GM12892 (cell line): ENCODE measurements at places on chromosomes 16 and 17.

- DNase-seq: no peak
Observed at GRCh38 chr17:80891397-80892018, 100.1 kb upstream of the CHMP6 start.

GRCh38 chr17:44069974-44070454 lies 521 bp upstream of the G6PC3 start:
- DNase-seq: no peak

DNA sequence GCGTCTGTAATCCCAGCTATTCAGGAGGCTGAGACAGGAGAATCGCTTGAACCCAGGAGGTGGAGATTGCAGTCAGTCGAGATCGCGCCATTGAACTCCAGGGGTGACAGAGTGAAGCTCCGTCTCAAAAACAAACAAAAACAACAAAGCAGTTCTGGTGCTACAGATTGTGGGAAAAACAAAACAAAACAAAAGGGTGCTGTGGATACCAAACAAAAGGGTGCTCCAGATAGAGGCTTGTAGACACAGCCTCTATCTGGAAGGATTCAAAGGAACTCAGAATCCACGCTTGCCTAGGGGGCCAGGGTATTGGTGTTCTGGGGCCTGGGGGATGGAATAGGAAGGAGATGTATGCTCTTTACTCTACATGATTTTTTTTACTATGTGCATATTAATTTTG lies 2.5 kb downstream of the MYLK3 start:
- no peak for DNase-seq

DNA sequence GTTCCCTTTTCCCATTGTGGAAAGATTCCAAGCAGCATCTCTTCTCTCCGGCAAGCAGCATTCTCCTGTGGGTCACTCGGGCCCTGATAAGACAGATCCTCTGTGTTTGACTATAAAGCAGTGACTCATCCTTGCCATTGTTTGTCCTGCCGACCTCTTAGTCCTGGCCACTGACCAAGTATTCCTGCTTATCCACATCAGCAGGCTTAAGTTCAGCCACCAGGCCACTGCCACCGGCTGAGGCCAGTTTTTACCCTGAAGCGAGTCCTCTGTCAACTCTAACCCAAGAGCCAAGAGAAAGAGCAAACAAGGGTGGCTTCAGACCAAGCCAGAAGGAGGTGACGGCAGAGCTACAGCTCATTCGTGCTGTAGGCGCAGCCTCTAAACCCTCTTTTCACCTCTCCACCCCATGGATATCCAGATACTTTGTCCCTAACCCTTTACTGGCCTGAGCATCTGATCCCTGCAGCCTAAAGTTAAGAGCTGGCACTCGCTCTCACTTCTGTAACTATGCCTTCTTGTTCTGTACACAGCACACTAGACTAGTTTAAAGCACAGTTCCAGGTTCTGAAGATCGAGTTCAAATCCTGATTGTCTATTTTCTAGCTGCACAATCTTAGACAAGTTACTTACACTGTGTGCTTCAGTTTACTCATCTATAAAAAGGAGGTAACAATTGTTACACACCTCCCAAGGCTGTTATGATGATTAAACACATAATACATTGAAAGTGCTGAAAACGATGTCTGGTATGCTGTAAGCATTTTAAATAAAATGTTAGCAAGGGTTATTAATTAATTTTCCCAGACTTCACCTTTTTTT lies 31.0 kb downstream of the SOX9 start:
- no peak for DNase-seq

GRCh38 chr16:18931756-18932155 lies 5.5 kb upstream of the SMG1 start:
- DNase-seq: no peak

- DNase-seq: no peak
Observed at GRCh38 chr17:55567240-55568214, 56.3 kb upstream of the SMIM36 start.

DNA sequence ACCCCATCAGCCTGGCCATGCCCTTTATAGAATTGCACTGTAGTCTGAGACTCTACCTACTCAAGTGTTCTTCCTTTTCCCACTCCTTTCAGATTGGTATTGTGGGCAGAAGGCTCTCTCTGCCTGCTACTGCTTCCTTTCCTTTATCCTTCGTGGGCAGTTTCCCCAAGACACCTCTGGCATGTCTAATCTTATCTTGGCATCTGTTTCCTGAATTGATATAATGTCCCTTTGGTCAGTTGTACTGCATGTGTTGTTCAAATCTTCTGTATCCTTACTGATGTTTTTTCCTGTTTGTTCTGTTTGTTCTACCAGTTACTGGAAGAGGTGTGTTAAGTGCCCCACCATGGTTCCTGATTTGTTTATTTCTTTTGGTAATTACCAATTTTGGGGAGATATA lies 29.5 kb upstream of the MSI2 start:
- no peak for DNase-seq

DNA sequence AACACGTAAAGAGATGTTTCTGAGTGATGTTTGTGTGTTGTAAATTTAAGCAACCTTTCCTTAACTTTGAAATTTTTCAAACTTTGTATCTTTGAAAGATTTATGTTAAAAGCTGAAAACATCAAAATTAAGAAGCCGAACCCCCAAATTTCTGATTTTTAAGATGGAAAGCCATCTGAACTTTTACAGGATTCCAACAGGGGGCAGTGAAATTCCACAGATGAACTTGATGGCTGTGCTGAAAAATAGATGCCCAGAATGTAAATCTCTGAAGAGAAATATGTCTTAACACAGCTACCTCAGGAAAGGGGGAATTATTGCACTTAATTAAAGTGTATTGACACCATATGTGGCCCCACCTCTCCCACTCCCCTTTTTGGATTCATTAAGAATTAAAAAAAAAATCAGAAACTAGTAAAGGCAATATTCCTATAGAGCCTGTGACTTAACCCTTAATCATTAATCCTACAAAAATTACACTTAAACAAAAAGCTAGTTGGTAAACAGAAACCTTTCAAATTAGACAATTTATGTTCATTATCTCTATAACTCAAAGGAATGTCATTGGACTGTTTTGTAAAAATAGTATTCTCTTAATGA lies 597.9 kb downstream of the KCNJ2 start:
- no peak for DNase-seq

GRCh38 chr17:59796138-59796537 lies 88.7 kb downstream of the VMP1 start:
- DNase-seq: no peak

DNA sequence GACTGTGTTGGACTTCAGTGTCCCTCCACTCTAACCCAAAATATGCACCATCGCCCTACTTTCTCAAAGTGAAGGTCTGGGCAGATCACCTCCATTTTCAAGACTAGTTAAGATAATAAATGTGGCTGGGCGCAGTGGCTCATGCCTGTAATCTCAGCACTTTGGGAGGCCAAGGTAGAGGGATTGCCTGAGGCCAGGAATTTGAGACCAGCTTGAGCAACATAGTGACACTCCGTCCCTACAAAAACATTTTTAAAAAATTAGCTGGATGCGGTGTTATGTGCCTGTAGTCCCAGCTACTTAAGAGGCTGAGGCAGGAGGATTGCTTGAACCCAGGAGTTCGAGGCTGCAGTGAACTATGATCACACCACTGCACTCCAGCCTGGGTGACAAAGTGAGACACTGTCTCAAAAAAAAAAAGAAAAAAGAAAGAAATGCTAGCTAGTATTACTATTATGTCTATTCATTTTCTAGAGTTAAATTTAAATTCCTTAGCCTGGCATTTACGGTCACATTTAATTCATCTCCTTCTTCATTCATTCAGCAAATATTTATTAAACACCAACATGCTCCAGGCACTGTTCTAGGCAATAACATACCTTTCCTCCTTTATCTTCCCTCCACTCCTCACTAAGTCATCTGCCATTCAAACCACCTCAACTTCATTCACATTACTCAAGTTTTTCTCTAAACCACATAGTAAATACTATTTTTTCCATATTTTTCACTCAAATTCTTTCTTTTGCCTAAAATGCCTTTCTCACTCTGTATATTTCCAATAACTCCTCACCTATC lies 96.1 kb upstream of the XYLT1 start:
- DNase-seq: no peak

- peak; percentile 2 for DNase-seq
Observed at GRCh38 chr17:35314415-35315216, 58.8 kb downstream of the SLFN11 start.

DNA sequence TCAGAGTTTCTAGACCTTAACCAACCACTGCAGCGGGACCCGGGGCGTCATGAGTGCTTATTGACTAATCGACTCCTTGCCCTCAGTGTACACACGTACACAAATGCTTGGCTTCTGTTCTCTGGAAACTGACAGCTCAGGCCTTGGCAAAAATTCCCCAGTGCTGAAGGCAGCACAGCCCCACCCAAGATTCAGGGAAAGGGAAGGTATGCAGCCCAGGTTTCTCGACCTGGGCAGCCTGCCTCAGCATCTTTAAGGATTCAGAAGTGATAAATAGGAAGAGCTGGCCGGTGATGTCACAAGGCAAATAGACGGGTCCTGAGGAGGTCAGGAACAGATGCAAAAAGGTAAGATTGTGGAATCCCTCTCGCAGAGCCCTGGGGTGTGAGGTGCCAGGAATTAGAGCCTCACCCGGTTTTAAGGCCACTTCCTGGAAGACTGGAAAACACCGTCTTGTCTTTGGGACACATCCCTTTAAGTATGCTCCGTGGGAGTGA lies 9.0 kb upstream of the CDH3 start:
- DNase-seq: no peak

- DNase-seq: no peak
Observed at GRCh38 chr17:12457493-12457892, 208.2 kb upstream of the MYOCD start.

- DNase-seq: no peak
Observed at GRCh38 chr17:67326440-67326839, 39.9 kb downstream of the PSMD12 start.

GRCh38 chr16:14004729-14005315 lies 66.3 kb upstream of the MRTFB start:
- DNase-seq: no peak

- DNase-seq: no peak
Observed at GRCh38 chr17:58262149-58262548, 18.6 kb downstream of the MPO start.

DNA sequence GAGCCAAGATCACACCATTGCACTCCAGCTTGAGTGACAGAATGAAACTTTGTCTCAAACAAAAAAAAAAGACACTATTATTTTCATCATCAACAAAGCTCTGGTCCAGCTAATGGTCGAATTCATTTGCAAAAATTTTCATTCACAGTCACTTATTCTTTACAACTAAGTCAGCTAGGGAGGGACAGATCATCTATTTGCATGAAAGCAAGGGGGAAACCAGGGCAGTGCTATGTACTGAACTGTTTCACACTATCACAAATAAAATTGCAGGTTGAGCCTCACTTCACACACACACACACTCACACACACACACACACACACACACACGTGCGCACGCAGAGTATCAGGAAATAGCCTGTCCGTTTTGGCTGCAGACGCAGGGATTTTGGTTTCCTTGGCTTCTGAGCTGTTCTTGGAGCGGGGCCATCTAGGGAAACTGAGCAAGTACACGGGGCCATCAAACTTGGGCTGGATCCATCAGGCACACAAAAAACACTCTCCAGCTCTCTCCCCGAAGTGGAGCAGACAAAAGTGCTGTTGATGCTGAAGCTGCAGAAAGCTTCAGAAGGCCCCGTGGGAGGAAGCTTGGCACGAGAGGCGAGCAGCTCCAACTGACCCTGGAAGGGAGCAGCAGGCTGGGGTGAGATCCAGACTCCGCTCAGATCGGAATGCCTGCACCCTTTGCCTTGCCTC lies 44.3 kb upstream of the HELZ start:
- DNase-seq: no peak

DNA sequence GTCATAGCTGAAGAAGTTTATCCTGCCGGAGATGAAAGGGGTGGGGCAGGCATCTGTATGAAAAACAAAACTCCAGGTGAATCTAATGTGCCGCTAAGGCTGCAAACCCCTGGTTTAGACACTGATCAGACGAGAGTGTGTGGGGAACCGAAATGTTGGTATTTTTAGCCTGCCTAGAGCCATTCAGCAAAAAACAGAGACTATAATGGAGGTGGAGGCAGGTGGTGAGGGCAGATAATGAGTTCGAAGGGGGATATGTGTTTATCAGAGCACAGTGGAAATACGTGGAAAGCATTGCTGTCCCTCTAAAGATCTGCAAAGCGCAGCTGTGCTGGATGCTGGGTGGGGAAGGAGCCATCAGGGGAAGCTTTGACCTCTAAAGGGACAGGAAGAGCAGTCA lies 127.5 kb upstream of the WSCD1 start:
- DNase-seq: no peak

DNA sequence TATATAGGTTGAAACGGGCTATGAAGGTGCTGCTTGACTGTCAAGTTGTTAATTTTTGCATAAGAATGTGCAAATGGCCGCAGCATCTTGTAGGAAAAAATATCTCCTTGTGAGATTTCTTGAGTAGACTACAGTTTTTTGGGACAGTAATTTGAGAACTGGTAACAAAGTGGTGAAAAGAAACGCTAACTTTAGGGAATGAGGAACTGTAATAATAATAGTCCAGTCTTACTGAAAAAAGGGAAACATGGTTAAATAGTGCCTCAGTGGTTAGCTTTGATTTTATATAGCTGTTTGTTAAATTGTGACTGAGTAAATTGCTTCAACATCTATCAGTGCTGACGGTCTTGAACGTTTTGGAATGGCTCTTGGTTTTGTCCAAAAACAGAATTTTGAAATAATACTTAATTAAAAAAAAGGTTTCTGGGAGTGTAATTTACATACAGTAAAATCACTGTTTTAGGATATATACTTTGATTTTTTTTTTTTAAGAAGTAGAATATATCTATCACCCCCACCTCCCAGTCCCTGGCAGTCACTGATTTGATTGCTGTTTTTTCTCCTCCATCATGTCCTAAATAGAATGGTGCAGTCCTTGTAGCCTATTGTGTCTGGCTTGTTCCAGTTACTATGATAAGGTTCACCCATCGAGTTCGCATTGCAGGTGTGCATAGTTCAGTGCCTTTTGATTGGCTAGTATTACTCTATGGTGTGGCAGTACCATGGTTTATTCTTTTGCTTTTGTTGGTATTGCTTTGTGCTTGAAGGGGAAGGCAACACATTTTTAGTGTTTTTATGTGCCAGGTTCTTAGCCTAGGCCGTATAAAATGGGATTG lies 2.8 kb downstream of the HAPSTR1 start:
- DNase-seq: no peak

DNA sequence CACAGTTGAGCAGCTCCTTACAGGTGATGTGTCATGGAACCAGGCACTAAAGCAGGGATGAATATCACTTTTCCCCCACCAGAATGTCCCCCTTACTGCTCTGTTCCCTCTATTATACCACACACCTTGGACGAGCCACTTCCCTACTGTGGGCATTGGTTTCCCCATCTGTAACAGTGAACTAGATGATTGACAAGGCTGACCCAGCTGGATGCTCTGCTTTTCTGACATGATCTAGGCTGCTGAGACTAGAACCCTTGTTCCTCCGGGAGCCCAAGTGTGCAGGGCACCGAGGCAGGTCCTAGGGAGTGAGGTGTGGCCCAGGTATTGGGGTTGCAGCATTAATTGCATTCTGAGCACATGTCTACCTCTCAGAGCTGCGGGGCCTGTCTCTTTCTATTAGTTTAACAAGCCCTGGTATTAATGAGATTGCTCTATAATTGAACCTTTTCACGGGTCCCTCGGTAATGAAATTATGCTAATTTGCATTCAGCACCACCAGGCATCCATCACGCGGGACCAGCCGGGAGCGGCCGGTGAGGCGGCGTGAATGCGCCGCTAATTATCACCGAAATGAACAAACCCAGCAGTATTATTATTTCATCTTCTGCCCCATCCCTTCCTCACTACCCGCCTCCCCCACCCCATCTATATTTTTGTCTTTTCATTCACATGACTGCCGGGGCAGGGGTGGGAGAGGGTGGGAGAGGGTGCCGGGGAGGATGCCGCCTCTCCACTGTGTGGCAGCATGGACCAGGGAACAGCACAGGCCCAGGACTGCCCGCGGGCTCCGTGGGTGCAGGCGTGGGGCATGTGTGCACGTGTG lies 121.1 kb downstream of the CYLD start:
- no peak for DNase-seq

- no peak for DNase-seq
Observed at GRCh38 chr17:60390925-60391470, 935 bp downstream of the USP32 start.
